Cerebellum (tissue), 4 donors: ENCODE measurements at places on chromosomes 1 and 21.

DNA sequence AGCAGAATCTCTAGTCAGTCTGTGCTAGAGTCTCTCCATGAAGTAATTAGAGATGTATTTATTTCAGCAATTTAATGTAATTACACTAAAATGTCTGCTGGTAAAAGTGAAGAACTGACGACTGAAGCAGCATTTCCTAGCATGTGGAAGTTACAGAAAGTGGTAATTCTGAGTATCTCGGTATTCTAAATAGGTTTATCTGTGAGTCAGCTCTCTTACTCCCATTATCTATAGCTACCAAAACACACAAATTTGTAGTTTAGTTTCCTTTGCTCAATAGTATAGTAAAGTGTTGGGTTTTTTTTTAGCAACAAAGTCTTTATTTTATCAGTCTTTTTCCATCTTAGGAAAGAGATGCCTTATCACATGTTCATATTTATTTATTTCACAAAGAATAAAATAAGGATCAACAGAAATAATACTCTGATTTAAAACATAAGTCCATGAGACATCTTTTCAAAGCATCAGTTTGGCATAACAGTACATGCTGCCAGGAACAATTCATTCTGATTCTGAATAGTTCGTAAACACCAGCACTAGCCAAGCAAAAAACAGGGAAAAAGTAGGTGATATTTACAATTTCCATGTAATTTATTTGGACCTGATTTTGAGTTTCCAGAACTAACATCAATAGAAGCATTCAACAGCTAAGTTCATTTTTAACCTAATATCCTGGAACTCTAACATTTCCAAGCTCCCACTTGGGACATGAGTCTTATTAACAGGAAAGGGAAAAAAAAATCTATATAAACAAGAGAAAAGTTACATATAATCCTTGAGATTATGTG is 76.3 kb downstream of the KCNT2 start:
- DNase-seq, result no peak

- DNase-seq, result no peak
These were observed 205.6 kb downstream of the ATG4C start for GRCh38 chr1:62989497-62989896.

- DNase-seq, result no peak
These were observed 45.6 kb upstream of the TMEM61 start for GRCh38 chr1:54934869-54935268.

DNA sequence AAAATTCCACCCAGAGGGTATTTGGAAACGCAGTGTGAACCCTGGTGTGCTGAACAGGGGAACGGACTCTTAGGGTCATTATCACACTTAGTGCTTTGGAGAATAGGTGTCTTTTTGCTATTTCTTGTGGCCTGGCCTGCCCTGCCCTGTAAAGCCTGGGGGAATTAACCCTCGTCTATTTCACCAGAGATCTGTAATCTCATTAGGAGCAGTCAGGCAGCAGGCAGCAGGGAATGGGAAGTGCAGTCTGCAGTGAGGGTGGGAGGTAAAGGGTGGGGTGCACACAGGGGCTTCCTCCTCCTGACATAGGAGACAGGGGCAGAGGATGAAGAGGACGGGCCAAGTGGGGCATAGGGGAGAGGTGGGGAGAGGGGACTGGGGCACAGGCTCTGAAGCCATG is 1.1 kb upstream of the SLC1A7 start:
- no peak for DNase-seq

GRCh38 chr21:42012344-42012743 is 2.2 kb upstream of the ZBTB21 start:
- peak; percentile 72 for DNase-seq

DNA sequence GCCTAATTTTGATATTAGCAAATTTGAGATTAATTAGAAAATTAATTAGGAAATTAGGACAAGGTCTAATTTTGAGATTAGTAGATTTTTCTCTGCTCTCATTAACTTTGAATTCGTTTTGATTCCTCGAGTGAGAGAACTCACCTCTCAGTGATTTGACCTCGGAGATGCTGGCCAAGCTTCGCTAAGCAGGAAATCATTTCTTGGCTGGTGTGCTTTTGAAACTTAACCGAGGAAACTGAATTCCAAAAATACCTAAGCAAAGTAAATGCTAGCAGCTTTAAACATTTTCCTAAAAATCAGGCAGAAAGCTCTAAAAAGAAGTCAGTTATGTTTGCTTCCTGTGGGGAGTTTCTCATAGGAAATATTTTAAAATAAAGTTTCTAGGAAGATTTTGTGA is 34.9 kb downstream of the CDC14A start:
- DNase-seq, result no peak

DNA sequence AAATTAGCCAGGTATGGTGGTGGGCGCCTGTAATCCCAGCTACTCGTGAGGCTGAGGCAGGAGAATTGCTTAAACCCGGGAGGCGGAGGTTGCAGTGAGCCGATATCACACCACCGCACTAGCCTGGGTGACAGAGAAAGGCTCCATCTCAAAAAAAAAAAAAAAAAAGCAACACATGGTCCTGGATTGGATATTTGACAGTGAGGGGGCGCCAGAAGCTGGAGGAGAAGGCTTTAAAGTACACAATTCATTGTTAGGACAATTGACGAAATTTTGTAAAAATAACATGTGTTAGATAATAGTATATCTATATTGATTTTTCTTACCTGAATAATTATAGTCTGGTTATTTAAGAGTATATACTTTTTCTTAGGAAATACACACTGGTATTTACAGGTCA is 50.2 kb upstream of the USP25 start:
- no peak for DNase-seq

GRCh38 chr1:67874501-67875111 is 41.3 kb upstream of the GNG12 start:
- DNase-seq, result no peak

- DNase-seq, result no peak
These were observed 37.9 kb downstream of the SLX9 start for GRCh38 chr21:44977616-44978340.

- no peak for DNase-seq
These were observed 70.1 kb downstream of the ROR1 start for GRCh38 chr1:63843884-63844283.

DNA sequence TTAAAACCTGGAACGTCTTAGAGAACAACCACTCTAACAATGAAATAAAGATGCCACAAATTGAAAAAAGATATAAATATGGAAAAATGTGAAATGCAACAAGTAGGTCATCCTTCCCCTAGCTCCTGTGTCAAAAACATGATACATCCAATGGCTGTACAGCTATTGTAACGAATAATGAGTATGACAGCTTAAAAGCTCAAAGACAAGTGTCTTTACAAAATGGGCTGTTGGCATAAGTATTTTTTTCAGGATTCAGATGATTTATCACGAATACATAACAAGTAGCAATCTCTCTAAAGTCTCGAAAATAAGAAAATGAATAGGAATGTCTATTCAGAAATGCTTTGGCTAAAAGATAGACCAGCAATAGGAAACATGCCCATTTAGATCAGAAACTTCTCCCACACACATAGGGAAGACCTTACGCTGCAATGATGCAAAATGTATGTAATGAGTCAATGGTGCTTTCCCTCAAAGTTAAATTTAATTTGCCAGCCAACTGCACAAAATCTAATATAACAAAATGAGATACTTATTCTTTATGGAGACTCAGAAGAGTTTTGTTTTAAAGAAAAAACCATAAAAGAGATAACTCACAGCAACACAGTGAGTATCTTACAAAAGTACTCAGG is 8.3 kb downstream of the TGFBR3 start:
- DNase-seq, result no peak

DNA sequence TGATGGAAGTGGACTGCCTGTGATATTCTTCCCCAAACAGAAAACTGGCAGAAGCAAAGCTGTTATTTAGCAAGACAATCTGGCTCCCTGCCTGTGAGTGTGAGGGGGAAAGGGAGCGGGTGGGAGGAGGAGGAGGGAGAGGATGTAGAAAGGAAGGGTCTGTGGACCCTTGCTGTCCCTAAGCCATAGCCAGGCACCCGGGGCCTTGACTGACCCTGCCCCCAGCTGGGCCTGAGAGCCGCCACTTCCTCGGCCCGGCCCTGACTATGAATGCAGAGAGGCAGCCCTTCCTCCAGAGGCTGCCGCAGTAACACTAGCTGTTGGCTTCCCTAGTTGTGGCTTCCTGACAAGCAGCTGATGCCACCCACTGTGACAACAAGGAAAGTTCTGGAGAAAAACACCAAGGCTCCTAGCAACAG is 13.9 kb downstream of the PLA2G2F start:
- DNase-seq, result peak; percentile 26

DNA sequence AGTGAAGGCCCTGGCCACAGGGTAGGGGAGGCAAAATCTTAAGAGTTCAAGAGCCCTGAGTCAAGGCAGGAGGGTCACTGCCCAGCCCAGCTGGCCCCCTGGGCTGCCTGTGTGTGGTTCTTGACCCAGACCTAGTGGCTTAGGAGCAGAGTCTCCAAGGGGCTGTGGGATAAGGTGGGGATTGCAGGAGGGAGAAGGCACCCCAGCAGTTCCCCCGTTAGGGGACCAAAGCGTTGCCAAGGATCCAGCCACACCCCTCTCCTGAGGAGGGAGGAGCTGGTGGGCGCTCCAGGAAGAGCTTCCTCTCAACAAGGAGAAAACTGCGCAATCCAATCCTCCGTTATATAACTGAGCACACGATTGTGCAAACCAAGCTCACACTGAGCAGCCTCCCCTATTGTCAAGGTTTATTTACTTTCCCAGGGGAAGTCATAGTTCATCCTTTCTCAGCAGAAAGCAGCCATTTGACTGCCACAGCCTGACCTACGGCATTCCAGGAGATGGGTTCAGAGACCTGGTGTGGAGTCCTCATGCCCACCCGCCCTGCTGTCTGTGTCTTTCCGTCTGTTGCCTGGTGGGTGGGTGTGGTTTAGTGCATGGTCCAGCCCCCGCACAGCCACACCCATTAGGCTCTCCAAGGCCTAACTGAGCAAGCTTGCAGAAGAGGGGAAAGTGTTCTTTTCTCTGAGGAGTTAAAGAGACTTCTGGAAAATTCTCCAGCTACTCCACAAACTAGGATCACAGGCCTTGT is 3.5 kb downstream of the EPHX1 start:
- DNase-seq, result no peak

- no peak for DNase-seq
These were observed 10.1 kb upstream of the PLA2G5 start for GRCh38 chr1:20059847-20060246.

DNA sequence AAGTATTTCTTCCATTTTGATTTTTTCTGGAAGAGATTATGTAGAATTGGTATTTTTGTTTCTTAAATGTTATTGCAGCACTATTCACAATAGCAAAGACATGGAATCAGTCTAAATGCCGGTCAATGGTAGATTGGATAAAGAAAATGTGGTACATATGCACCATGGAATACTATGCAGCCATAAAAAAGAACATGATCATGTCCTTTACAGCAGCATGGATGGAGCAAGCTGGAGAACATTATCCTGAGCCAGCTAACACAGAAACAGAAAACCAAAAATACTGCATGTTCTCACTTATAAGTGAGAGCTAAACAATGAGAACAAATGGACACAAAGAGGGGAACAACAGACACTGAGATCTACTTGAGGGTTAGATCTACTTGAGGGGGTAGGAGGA is 5.4 kb downstream of the FGGY start:
- DNase-seq, result no peak

DNA sequence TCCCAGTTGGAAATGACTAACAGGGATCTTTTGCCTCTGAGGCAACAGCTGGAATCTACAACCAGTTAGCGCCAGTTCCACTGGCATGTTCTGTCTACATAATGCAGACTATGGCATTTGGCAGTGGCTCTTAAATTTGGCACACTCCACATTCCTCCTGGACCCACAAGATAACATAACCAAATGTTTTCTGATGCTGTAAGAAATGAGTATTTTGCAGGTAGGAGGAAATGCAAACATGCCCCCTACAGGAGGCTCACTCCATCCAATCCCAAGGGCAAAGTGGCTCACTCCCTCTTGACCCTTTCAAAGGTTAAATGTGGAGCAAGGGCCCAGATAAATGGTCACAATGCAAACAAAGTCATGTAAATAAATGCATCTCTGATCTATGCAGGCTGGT is 129.2 kb upstream of the PROX1 start:
- DNase-seq, result peak; percentile 24

- DNase-seq, result no peak
These were observed 11.5 kb downstream of the TRIM46 start for GRCh38 chr1:155184835-155185782.

- DNase-seq, result no peak
These were observed 18.7 kb downstream of the CYYR1 start for GRCh38 chr21:26554365-26554764.

GRCh38 chr21:44503901-44504399 is 36.0 kb downstream of the KRTAP10-1 start:
- no peak for DNase-seq

DNA sequence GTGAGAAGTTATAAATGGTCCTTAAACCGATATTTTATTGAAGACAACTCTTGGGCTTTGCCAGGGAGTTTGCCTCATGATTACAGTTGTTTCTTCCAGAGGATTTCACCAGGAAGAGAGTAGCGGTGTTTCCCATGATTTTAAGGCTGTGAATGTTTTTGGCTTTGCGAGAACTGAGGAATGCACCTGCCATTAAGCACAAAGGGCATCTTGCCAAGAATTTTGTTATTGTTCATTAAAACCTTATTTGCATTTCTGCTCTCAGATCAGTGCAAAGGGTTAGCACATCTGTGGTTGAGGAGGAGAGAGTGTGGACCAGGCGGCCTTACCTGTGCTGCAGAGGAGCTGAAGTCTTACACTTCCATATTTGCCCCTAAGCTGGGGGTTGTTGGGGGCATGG is 13.8 kb downstream of the CNIH3 start:
- no peak for DNase-seq

DNA sequence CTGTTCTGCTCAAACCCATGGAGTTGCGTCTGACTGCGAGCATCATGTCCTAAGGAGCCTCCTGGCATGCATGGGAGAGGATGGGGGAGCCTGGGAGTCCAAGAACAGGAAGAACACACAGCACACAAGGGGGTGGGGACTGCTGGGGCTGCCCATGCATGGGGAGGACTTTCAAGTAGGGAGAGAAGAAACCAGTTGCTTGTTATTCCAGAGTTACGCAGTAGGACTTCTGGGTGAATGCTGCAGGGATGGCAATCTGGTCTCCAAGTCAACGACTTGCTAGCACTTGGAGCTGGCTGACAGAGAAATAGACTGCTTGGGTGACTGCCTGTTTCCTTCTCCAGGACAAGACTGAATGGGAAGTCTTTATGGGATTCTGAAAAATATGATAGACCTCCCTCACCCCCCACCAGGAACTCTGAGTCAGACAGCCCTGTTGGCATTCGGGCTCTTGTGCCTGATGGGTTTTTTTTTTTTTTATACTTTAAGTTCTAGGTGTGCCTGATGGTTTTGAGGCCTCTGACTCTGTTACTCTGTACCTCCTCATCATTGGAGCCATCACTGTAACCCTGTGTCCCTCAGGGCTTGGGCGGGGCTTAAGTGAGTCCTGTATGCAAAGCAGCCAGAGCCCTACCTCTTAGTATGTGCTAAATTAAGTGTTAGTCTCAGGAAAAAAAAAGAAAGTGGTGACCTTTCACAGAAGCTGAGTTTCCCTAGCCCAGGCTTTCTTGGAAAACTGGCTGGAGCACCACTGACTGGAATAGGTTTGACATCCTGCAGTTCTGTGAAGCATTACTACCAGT is 30.3 kb downstream of the MAP3K21 start:
- DNase-seq, result peak; percentile 14

DNA sequence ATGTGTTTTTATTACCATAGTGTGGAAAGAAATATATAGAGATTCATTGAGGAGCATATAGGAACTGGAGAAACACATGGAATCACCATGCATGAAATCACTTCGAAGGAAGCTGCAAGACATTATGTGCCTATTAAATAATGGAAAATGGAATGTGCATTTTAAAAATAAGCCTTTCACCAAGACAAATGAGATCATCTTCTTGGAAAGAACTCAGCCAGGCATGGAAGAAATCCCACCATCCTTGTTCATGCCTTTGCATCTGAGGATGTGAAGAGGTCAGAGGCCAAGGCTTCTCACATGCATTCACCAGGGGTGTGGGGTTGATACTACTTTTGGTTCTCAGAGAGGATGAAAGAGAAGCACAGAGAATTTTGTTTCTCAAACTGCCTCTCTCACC is 50.0 kb downstream of the C1orf198 start:
- no peak for DNase-seq
